Activated B cell treated with CpG ODN at 0.5 μM for 24 hours (primary cell): ENCODE measurements at places on chromosomes 1 and 21.

- no peak for DNase-seq
These were observed 36.4 kb downstream of the TBCE start for GRCh38 chr1:235403593-235403992.

DNA sequence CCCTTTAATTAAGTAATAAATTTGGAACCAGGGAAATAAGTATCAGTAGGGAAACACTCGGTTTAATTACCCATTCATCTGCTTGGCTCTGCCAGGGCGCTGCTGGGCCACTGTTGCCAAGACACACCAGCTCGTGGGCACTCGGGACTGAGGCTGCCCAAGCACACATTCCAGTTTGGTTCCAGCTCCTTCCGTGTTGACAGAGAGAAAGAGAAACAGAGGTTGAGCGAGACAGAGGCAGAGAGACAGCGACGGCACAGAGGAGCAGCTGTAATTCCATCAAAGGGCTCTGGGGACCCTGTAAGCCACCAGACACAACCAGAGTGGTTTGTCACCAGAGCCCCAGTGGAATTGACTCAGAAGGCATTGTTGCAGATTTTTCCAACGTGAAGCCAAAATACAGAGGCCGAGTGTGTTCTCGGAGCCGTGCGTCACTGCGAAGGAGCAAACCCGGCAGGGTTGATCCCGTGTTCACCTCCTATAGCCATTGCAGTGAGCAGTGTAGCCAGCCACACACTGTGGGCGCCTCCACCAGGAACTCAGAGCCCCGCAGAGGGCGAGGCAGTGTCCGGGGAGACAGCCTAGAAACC is 33.5 kb downstream of the SYF2 start:
- no peak for DNase-seq

- no peak for DNase-seq
These were observed 170.4 kb upstream of the CACNA1E start for GRCh38 chr1:181312946-181313345.

DNA sequence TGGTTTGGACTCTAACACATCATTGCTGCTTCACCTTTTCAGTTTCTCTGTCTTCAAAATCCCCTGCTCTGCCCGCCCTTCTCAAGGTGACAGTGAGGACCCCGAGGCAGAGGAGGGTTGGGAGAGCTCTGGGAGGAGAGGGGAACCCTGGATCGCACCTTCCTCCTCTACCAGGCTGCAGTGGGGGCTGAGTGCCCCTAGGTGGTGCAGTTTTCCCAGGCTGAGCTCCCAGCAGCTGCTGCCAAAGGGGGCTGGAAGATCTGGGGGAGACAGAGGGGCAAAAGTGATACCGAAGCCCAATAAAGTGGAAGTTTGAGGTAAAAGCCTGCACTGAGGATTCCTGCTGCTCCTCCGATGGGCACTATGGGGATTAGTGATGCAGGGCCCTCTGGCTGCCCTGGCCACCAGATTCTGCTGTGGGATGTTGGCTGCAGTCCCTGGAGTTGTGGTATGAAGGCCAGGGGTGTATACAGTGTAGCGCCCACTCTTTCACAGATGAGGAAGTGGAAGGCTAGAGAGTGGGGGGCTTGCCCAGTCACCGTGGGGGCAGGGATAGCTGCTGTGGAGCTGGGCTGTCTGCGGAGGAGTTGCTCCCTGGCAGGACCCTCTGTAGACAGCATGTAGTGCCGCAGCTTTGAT is 40.7 kb upstream of the SCMH1 start:
- peak; percentile 22 for DNase-seq

DNA sequence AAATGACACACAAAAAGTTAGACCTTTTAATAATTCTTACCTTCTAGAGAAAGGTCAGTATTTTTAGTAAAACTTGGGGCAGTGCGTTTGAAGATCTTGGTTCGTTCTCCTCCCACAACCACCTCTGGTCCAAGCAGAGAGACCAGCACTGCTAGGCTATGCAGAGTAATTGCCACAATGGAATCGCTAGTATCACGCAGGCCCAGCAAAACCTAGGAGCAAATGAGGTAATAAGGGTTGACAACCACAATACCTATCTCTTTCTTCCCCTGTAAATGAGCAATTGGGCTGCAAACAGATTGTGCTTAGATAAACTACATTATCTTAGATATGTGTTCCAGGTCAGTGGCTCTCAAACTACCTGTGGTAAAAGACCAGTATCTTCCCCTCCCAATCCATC is 34.7 kb downstream of the SCYL3 start:
- DNase-seq: no peak

DNA sequence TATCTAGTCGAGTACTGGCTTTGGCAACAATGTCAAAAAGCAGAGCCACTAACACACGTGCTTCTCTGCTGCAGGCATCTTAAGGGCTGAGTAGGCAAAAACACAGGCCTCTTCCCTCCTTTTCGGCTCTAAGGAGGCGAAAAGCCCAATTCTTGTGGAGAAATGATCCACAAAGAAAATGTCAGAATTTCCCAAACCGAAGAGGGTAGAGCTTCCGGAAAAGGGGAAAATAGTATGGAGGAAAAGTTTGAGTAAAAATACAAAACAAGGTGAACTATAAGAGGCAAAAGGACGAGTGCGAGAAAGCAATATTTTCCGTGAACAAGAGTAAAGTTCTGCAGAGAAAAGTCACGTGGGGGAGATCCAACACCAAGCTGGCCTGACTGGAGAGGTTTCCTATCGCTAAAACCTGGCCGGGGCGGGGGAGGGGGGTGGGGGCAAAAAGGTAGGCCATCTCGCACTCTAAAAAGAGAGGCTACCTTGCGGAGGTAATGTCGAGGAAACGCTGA is 551 bp downstream of the ZRANB2 start:
- DNase-seq: no peak

- DNase-seq: peak; percentile 11
These were observed 205.0 kb downstream of the HIVEP3 start for GRCh38 chr1:41713557-41714327.
